ENCODE measurements at places on chromosomes 1 and 21. TPM values are rescaled to one million over a fixed set of nuclear protein-coding genes. Genes with fewer than 3 reads are reported as not detected.

- no peaks in the 10 kb centered on the region for H3K27me3 ChIP-seq
- no peak overlapping the region for H3K27ac ChIP-seq
- no peak overlapping the region for H3K4me3 ChIP-seq
- H3K4me1 ChIP-seq: no peaks in the 10 kb centered on the region
- H3K36me3 ChIP-seq: peaks cover 59% of the 10 kb centered on the region
- no peak for DNase-seq
These were observed 22.7 kb downstream of the UTP25 start for GRCh38 chr1:209850342-209850979.

- no peaks in the 10 kb centered on the region for H3K27me3 ChIP-seq
- no peak overlapping the region for H3K27ac ChIP-seq
- H3K4me3 ChIP-seq: no peak overlapping the region
- no peak for DNase-seq
These were observed 14.0 kb downstream of the OLFML2B start for GRCh38 chr1:162009501-162010174.

DNA sequence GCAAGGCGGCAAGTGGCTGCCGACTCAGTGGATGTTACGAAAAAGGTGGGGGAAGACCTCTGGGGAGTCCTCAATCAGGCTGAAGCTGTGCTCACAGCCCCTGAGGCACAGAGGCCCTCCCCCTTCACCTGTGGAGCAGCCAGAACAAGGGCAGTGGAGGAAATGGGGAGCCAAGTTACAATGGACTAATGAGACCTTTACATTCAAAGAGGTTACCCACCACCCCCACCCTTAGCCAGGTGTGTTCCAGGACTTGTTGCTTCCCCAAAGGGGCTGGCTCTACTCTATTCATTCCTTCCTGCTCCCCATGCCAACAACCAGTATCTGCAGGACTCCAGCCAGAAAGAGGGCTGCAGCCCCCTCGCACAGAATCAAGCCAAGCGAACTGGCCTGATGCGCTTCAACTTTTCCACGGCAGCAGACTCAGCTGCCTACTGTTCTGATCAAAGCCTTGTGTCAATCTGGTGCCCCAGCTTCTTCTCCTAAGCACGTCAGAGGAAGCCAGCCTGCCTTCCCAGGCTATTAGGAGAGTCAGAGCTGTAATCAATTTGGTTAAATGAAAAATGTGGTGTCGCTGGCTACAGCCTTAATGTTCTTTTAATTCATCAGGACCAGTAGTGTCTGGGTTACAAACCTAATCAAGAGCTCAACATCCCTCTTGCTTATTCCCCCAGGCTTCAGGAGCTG lies 1.8 kb upstream of the SYT2 start:
- H3K4me1 ChIP-seq: peaks cover 10% of the 10 kb centered on the region
- H3K27ac ChIP-seq: no peak overlapping the region
- DNase-seq: no peak
- H3K27me3 ChIP-seq: peaks cover 55% of the 10 kb centered on the region

GRCh38 chr21:38241029-38241740 lies 15.6 kb upstream of the KCNJ15 start:
- H3K4me3 ChIP-seq: no peak overlapping the region
- no peak overlapping the region for H3K27ac ChIP-seq
- no peaks in the 10 kb centered on the region for H3K4me1 ChIP-seq
- H3K36me3 ChIP-seq: no peaks in the 10 kb centered on the region

GRCh38 chr1:33152685-33153432 lies 29.0 kb downstream of the TRIM62 start:
- H3K4me3 ChIP-seq: no peak overlapping the region
- no peak for DNase-seq
- H3K27ac ChIP-seq: no peak overlapping the region

Gene GNG4
- 41.6 TPM for polyA plus RNA-seq
